Activated CD8-positive, alpha-beta memory T cell treated with anti-CD3 and anti-CD28 coated beads, Interleukin-2, amount 10 ng/mL, durations not matched to agents 7 days and 5 days (primary cell): ENCODE measurements at places on chromosomes 6 and 20. TPM values are rescaled to one million over a fixed set of nuclear protein-coding genes. Genes with fewer than 3 reads are reported as not detected.
A peak's percentile ranks its signal among the peaks of the same experiment; 100 is the strongest.

The OR2H2 gene
- total RNA-seq, result not detected

GRCh38 chr6:111552241-111552744 lies 53.4 kb downstream of the TRAF3IP2 start:
- no peaks in the 10 kb centered on the region for H3K27me3 ChIP-seq
- no peak overlapping the region for H3K4me3 ChIP-seq
- H3K4me1 ChIP-seq, result no peaks in the 10 kb centered on the region
- no peak overlapping the region for H3K27ac ChIP-seq
- DNase-seq, result no peak

GRCh38 chr20:58433029-58433647 lies 44.1 kb downstream of the VAPB start:
- DNase-seq, result no peak
- H3K27ac ChIP-seq, result no peak overlapping the region
- H3K36me3 ChIP-seq, result peaks cover 26% of the 10 kb centered on the region

- peaks cover 5% of the 10 kb centered on the region for H3K27me3 ChIP-seq
- H3K4me3 ChIP-seq, result peak overlapping the region; percentile 12
- H3K36me3 ChIP-seq, result no peaks in the 10 kb centered on the region
- no peak for DNase-seq
- H3K27ac ChIP-seq, result no peak overlapping the region
- peaks cover 4% of the 10 kb centered on the region for H3K4me1 ChIP-seq
Observed at GRCh38 chr20:37383229-37383989, 37.5 kb downstream of the SRC start.
